ENCODE measurements at places on chromosomes 5 and 9.

DNA sequence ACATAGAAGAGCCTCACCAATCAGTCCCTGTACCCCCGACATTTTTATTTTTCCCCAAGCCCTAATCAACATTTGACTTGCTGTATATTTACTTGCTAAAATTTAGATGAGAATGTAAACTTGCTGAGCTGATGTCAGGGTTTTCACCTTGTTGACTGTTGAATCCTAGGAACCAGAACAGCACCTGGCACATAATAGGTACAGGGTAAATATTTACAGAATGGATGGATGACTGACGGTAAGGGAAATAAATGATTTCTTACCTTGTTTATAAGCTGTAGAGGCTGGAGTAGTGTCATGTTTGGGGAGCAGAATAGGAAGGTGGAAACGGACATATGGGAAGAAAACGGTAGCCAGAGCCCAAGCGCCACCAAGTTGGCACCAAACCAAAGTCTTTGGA lies 107.0 kb upstream of the NUDT12 start:
- DNase-seq = no peak

DNA sequence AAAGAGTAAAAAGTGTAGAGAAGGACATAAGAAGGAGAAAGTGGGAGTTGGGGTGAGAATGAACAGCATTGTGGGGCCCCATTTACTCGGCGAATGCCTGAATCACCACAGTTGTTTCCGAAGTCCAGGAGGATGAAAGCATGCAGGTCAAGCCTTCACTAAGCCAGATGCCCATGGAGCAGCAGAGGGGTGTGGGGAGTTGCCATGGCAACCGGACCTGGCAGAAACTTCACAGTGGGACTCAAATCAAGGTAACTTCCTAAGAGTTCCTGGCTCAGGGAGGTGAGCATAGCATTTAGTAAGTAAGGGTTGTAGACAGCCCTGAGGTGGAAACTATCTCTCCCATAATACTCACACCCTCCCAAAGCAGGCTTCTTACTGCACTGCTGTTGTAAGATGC lies 357.1 kb downstream of the TRIM32 start:
- DNase-seq = no peak

- no peak for DNase-seq
Observed at GRCh38 chr5:144125163-144125726, 45.2 kb downstream of the YIPF5 start.

- DNase-seq = no peak
Observed at GRCh38 chr9:98607152-98607551, 101.6 kb downstream of the GABBR2 start.

DNA sequence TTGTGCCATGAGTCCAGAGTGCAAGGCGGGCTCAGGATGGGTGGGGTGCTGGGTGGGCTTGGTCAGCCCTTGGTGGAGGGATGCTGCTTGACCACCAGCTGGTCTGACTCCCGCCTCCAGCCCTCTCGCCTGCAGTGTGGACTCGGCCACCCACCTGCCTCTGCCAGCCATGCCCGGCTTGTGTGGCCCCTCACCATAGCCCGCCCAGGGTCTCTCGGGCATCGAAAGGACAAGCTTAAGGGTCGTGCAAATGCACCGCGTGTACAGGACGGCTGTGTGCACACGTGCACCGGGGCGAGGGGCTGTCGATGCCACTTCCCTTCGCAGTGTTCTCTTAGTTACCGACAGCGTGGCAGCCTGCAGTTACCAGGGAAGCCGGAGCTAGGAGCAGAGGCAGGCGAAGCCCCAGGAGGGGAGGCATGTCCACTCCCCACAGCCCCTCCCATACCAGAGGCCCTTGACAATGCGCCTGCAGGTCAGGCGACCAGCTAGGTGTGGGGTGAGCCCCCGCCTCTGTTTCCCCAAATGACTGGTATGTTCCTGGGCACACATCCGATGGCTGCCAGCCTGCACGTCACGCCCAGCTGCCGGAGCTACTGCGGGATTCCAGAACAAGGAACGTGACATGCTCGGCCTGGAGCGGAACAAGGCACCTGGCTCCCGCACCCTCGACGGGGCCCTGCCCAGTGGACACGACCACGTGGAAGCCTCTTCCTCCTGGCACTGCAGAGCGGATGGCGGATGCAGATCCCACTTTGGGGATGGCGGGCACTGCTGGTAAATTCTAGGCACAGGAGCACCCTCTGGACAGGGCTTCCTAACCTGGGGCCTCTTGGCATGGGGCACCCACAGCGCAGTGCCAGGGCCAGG lies 7.8 kb downstream of the LCN9 start:
- DNase-seq = no peak

DNA sequence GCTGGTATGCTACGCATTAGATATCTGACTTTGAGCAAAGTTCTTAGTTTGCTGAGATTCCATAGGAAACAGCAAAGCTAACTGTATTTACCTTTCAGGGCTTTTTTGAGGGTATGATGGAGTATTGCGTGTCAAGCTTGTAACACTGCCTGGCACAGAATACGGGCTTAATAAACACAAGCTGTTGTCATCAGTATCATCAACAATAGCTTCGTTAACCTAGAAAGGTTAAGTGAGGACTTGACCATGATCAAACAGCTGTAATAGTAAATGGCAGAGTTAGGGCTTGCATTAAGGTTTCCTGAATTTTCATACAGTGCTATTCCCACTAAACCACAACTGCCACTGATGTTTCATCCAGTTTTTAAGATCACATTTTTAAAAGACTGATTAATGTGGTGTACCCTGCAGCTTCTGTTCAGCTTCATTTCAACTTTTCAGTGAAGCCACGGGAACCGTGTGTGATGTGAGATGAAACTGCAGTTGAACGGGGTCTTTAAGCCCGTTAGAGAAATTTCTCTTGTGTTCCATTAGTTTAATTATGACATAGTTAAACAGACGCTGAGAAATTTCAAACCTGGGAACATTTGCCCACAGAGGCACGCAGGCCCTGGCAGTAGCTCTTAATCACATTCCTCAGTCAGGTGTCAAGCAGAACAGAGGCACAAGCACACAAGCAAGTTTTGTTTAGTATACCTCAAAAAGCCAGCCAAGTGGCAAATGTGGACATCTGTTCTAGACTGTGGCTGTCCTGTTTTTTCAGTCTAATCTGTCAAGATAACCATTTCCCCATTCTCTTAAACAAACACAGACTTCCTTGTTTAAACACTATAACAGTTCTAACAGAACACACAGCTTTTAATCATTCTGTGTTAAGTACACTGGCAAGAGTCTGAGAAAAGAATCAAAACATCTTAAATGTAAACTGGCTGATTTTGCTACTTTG lies 147.1 kb downstream of the ZNF608 start:
- DNase-seq = no peak

DNA sequence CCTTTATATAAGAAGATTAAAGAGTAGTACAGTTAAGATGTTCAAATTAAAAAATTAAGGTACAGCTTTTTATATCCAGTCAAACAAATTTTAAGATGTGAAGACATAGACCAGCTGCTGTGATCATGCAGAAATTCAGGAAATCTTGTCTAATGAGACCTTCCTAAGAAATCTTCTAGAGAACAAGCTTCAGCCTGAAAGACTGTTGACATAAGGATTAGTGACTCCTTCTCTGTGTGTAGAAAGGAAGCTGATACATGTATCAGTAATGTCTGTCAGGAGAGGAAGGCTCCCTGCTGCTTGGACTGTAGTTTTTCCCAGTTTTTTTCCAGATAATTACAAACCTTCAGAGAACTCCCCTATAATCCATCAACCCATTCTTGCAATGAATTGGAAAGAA lies 75.8 kb upstream of the PCSK5 start:
- DNase-seq = no peak
